Neuronal stem cell (in vitro differentiated cells): ENCODE measurements at places on chromosomes 1 and 21.

GRCh38 chr1:19374083-19374801 is 62.1 kb downstream of the SLC66A1 start:
- DNase-seq = no peak

DNA sequence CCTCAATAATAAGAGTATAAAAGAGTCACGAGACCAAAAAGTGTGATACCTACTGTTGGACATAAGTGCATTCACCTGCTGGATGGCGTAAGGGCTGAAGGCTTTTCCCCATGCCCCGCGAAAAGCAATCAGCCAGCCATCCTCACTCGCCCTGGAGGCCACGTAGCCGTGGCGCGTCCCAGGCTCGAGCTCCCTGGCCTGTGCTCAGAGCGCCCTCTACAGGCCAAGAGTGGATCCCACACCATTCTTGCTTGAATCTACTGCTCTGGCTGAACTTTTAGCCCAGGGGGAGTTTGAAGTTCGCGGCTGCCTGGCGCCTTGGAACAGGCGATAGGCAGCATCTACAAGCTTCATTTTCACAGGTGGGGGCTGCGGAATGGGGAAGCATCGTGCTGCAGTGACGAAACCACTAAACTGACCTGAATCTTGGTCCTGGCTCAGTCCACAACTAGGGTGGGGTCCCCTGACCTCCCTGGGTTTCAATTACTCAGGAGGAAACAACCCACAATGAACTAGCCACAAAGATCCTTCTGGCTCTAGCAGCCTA is 70.3 kb upstream of the SERBP1 start:
- peak; percentile 89 for DNase-seq

- no peak for DNase-seq
Observed at GRCh38 chr1:42983253-42983652, 24.6 kb upstream of the SLC2A1 start.

GRCh38 chr1:153888533-153888932 is 34.2 kb downstream of the GATAD2B start:
- no peak for DNase-seq

- no peak for DNase-seq
Observed at GRCh38 chr1:74857676-74858075, 124.7 kb downstream of the TYW3 start.

DNA sequence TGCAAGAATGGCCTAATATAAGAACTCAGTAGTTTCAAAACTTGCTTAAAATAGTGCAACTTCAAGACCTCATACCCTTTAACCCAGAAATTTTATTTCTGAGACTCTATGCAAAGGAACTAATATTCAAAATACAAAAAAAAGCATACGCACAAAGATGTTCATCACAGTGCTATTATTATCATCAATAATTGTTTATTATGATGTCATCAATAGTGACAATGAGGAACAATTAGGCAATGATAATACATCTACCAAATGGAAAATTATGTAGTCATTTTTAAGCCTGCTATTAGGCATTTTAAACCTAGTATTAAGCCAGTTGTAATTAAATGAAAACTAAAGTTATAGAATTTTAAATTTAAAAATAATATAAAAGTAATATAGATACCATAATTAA is 3.3 kb downstream of the TTLL7 start:
- DNase-seq = no peak

- DNase-seq = no peak
Observed at GRCh38 chr1:12172042-12172851, 5.5 kb downstream of the TNFRSF1B start.

- DNase-seq = no peak
Observed at GRCh38 chr1:192939440-192939839, 119.7 kb downstream of the UCHL5 start.

GRCh38 chr1:182237329-182237728 is 154.3 kb downstream of the GLUL start:
- no peak for DNase-seq

- DNase-seq = no peak
Observed at GRCh38 chr1:42282867-42283583, 52.0 kb downstream of the FOXJ3 start.

- no peak for DNase-seq
Observed at GRCh38 chr1:113980110-113980509, 836 bp downstream of the OLFML3 start.

DNA sequence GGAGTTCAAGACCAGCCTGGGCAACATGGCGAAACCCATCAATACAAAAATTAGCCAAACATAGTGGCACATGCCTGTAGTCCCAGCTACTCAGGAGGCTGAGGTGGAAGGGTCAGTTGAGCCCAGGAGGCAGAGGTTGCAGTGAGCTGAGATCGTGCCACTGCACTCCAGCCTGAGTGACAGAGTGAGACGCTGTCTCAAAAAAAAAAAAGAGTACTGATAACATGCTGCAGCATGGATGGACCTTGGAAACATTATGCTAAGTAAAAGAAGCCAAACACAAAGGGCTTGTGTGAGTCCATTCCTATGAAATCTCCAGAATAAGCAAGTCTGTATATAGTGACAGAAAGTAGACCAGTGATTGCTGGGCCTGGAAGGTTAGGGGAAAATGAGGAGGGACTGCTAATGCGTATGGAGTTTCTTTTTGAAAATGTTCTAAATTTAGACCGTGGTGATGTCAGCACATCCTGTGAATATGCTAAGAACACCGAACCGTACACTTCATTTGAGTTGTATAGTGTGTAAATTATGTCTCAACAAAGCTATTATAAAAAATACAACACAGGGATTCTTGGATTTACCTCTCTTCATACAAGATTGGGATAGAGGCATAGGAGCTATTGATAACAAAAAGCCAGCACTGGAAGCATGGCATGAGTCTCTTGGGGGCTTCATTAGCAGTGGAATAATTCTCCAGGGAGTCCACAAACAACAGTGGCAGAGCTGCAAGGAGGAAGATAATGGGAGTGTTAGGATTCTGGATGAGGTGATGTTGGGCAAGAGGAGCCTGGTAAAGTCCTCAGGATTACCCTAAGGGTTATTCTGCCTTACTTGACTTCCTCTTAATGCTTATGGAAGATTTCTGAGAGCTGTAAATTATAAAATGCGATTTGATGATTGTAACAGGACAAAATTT is 73.5 kb downstream of the TTC3 start:
- no peak for DNase-seq

DNA sequence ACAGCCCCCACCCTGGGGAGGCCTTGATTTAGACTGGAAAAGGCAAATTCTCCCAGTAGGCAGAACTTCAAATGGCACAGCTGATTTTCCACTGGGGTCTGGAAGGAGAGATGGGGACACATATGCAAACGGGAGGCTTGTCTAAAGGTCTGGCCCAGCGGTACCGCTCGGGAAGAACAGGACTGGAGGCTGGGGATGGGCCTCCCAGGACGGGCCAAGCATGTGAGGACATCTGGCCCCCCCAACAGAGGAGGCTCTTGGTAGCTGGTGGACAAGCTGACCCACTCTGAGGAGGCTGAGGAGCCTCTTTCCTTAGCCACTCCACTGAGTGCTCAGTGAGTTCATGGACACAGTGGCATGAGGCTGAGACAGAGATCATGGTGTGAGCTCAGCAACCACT is 170.0 kb downstream of the NPHP4 start:
- no peak for DNase-seq

- DNase-seq = no peak
Observed at GRCh38 chr1:61842863-61843514, 100.7 kb downstream of the PATJ start.

GRCh38 chr1:163361123-163361934 is 39.6 kb downstream of the NUF2 start:
- peak; percentile 6 for DNase-seq

DNA sequence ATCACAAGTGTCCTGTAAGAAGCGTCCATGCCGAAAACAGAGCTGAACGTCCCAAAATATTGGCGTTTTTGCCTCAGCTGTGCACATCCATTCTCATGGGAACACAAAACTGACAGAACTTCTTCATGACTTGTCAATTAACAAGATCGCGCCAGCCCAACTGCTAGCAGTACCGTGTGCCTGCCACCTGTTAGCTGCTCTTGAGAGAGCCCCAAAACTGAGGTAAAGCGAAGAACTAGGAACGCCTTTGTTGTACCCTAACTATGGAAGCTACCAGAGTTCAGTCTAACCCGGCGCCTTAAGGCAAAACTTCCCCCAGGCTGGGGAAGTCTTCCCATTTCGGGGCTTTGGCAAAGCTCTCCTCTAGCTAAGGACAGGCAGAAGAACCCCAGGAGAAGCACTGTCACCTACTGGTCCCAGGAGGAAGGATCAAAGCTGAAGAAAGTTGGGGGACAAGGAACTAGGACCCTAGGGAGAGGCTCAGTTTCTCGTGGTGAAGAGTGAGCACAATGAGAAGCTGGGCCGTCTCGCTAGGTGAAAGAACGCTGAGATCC is 719 bp downstream of the EYA3 start:
- no peak for DNase-seq

DNA sequence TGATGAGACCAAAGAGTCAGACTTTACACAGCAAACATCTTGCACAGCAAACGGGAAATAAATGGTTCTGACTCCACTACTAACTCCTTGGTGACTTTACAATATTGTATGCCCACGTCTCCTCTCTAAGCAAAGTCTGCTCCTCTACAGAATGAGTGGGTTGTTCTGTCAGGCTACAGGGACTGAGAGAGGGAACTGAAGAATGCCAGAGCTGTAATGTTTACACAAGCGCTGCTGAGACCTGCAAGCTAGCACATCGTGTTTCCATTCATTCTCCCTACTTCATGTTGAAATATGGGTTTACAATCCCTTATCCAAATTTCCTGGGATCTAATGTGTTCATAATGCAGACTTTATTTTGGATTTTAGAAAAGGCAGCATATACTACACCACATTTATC is 15.9 kb downstream of the DAB1 start:
- no peak for DNase-seq

DNA sequence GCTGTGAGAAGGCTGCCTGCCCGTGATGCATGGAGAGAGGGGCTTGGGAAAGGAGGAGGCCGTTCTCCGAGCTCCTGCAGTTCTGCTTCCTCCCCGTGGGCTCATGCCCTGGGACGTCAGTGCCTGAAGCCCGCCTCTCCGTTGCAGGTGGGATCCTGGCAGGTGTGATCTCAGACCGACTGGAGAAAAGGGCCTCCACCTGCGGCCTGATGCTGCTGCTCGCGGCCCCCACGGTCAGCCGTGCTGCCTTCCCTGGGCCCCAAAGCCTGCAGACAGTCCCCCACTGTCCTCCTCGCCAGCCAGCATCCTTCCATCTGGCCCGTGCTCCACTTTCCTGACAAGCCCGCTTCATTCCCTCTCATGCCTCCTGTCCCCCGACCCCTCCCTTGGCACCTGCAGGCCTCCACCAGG is 50.9 kb downstream of the SLC37A1 start:
- no peak for DNase-seq

DNA sequence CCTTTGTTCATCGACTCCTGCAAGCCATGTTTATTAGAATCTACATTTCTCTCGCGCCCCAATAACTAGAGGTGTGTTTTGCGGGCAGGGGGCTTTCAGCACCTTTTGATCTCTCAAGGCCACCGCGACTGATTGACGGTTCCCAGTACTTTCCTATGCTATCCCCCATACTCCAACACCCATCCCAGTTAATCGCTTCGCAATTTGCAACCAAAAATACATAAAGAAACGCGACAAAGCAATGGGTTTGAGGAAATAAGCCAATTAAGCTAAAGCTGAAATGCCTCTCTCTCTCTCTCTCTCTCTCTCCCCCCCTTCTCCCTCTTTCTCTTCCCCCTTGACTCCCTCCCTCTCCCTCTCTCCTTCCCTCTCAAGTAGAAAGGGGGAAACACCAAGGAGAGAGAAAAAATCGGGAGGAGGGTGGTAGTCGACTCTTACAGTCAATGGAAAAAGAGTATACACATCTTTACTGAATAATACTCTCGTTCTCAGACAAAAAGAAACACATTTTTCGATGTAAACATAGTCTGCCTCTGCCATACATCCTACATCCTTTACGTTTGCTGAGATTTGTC is 128.0 kb upstream of the DPYD start:
- no peak for DNase-seq

GRCh38 chr1:3759796-3760195 is 7.5 kb downstream of the CCDC27 start:
- DNase-seq = no peak

- DNase-seq = no peak
Observed at GRCh38 chr1:117658676-117659075, 52.8 kb downstream of the TENT5C start.

- no peak for DNase-seq
Observed at GRCh38 chr1:68969441-68969840, 472.6 kb upstream of the DEPDC1 start.

DNA sequence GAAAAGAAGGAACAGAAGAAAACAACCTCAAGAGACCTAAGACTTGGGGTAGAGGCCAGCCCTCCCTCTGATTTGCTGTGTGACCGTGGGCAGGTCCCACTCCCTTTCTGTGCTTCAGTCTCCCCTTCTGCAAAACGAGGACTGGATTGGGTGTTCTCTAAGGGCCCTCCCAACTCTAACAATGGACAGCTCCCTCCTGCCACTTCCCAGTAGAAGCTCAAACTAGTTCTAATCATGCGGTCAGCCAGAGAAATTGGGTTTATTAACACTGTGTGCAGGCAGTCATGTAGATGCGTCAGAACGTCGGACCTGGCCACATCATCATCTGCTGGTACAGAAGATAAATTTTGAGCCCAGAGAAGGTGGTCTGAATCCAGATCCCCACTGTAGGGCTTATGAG is 1.6 kb upstream of the PADI4 start:
- no peak for DNase-seq

DNA sequence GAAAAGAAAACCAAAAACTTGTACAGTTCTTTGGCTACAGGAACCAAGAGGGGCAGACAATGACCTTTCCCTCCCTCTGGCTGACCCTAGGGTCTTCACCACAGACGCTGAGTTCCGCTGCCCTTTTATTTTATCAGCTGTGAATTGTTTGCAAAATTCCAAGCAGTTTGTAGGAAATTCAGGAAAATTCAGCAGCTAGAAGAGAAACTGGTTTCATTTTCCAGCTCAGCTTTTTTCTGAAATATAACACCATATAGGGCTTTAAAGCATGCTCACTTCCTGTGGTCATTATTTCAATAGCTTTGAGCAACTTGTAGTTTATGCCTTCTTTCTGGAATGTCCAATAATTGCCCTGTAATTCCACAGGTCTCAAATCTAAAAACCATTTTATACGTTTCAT is 5.5 kb upstream of the PIK3R3 start:
- DNase-seq = no peak

DNA sequence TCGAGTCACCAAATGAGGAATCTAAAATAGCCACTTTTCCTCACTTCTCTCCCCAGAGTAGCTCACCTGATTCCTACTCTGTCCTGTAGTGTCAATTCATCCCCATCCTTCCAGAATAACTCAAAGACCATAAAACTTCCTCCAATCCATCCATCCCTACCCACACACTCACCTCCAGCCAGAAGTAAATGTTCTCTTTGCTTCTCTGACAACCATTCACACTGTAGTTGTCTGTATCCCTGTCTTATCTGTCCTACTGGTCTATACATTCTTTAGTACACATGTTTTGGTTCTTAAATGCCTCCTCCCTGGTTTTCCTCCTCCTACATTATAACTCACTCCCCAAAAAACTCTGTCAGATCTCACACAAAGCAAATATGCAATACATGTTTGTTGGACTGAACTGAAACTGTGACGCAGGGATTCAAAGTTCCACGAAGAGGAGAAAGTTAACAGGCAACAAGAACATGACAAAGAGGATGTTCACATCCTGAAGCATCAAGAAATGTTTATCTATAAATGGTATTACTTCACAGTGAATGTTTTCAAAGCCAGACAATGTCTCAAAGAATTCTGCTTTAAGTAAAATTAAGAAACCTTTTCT is 11.0 kb downstream of the TP53BP2 start:
- no peak for DNase-seq

GRCh38 chr1:172999349-172999748 is 51.4 kb downstream of the TNFSF18 start:
- no peak for DNase-seq

GRCh38 chr1:218787826-218788225 is 385.9 kb upstream of the LYPLAL1 start:
- no peak for DNase-seq
